Lung (tissue), 17 donors: ENCODE measurements at places on chromosomes 11 and 22.

DNA sequence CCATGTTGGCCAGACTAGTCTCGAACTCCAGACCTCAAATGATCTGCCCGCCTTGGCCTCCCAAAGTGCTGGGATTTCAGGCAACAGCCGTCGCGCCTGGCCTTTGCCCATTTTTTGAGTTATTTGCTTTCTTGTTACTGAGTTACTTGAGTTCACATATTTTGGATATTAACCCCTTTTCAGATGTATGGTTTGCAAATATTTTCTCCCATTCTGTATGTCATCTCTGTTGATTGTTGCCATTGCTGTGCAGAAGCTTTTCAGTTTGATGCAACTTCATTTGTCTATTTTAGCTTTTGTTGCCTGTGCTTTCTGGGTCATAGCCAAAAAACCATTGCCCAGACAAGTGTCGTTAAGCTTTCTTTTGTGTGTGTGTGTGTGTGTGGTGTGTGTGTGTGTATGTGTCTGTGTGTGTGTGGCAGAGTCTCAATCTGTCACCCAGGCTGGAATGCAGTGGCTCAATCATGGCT, 6.8 kb downstream of the TSGA10IP start:
- no peaks in the 10 kb centered on the region for H3K4me1 ChIP-seq
- no peaks in the 10 kb centered on the region for H3K27me3 ChIP-seq
- H3K4me3 ChIP-seq, result no peak overlapping the region
- DNase-seq, result no peak

DNA sequence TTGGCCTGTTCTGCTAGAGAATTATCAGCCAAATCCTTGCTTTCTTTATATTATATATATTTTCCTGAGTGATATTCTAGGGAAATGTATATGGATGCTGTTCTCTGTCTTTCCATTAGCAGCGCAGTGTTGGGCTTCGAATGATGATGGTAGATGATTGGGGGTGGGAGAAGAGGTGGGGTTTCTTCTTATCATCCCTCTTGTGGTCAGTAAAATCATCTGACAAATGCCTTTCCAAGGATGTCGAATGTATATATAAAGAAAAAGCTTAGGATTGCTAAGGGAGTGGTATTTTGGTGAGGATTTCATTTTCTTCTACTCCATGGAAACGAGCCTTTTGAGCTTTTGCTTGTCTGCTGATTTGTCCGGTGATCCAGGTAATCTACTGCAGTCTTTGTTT, 48.9 kb downstream of the ARHGEF12 start:
- H3K27me3 ChIP-seq, result no peaks in the 10 kb centered on the region
- no peak for DNase-seq
- no peak overlapping the region for H3K4me3 ChIP-seq
- no peak overlapping the region for H3K27ac ChIP-seq
- H3K36me3 ChIP-seq, result no peaks in the 10 kb centered on the region

- no peak overlapping the region for H3K4me3 ChIP-seq
- DNase-seq, result no peak
- no peaks in the 10 kb centered on the region for H3K4me1 ChIP-seq
- H3K36me3 ChIP-seq, result no peaks in the 10 kb centered on the region
- no peaks in the 10 kb centered on the region for H3K27me3 ChIP-seq
Observed at GRCh38 chr11:58429273-58429672, 1.4 kb upstream of the OR5B2 start.

DNA sequence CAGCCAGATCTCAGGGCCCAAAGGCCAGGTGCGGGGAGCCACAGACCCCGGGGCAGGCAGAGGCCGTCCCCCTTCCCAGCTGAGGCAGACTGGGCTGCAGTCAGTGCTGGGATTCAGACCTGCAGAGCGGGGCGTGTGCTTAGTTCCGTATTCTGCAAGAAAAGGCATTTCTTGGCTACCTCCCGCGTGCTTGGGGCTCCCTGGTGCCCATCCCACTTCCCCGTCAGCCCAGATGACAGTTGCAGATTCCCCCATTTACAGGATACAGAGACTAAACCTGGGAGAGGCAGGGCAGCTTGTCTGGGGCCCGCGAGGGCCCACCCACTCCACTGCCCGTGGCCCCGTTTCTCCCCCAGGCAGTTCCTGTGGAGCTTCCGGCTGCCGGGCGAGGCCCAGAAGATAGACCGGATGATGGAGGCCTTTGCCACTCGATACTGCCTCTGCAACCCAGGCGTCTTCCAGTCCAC, 18.3 kb downstream of the CYTH4 start:
- no peaks in the 10 kb centered on the region for H3K27me3 ChIP-seq
- no peak overlapping the region for H3K27ac ChIP-seq
- H3K36me3 ChIP-seq, result peaks cover 6% of the 10 kb centered on the region
- no peak for DNase-seq
- no peak overlapping the region for H3K4me3 ChIP-seq

DNA sequence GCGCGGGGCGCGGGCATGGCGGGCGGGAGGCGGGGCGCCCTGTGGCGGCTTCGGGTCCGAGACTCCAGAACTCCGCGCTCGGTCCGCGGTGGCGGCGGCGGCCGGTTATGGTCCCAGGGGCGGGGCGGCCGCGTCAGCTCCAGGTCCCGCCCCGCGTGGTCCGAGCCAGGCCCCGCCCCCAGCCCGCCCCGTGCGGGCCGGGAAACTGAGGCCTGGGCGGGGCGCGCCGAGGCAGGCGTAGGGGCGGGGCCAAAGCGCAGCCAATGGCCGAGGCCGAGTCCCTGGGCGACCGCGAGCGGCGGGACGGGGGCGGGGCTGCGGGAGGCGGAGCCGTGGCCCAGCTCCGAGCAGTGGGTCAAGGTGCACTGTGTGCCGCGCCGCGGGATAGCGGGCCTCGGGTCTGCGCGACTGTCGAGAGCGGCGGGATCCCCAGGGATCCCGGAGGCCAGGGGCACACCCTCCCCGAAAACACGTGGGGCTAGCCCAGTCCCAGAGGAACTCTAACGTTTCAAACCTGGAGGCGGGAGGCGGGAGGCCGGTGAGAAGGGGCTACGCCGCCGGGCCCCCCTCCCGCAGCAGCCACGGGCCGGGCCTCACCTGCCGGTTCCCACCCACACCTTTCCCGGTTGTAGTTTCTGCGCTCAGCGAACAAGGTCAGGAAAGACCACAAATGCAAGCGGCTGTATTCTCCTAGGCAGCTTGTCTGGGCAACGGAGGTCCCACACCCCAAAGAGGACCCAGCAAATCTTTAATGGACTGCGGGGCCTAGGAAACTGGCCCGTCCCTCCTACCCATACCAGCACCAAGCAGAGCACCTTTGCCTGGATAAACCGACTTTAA, at the start of gene SLC25A1:
TSS of gene SLC25A1 (minus strand) at position 80 of the 840 bp plus-strand sequence. CDS start at position 17, 63 bp downstream.
- DNase-seq, result peak; percentile 94
- no peaks in the 10 kb centered on the region for H3K4me1 ChIP-seq
- H3K4me3 ChIP-seq, result peak within 1 kb of the TSS; percentile 63
- H3K27ac ChIP-seq, result peak within 1 kb of the TSS; percentile 89

GRCh38 chr22:47996446-47996857, 1234.0 kb downstream of the TBC1D22A start:
- no peak overlapping the region for H3K4me3 ChIP-seq
- no peak for DNase-seq
- no peak overlapping the region for H3K27ac ChIP-seq

- no peaks in the 10 kb centered on the region for H3K27me3 ChIP-seq
- no peaks in the 10 kb centered on the region for H3K36me3 ChIP-seq
- H3K4me3 ChIP-seq, result no peak overlapping the region
- no peaks in the 10 kb centered on the region for H3K4me1 ChIP-seq
Observed at GRCh38 chr11:129331217-129331616, 44.4 kb upstream of the BARX2 start.

- DNase-seq, result peak; percentile 14
- peak overlapping the region; percentile 49 for H3K27ac ChIP-seq
- peaks cover 16% of the 10 kb centered on the region for H3K36me3 ChIP-seq
- H3K27me3 ChIP-seq, result no peaks in the 10 kb centered on the region
- peaks cover 8% of the 10 kb centered on the region for H3K4me1 ChIP-seq
Observed at GRCh38 chr22:38864361-38865191, 7.4 kb downstream of the CBX6 start.

- peaks cover 9% of the 10 kb centered on the region for H3K36me3 ChIP-seq
- H3K4me3 ChIP-seq, result no peak overlapping the region
- no peak overlapping the region for H3K27ac ChIP-seq
- H3K27me3 ChIP-seq, result no peaks in the 10 kb centered on the region
- no peak for DNase-seq
Observed at GRCh38 chr11:114102993-114103896, 43.7 kb downstream of the ZBTB16 start.

DNA sequence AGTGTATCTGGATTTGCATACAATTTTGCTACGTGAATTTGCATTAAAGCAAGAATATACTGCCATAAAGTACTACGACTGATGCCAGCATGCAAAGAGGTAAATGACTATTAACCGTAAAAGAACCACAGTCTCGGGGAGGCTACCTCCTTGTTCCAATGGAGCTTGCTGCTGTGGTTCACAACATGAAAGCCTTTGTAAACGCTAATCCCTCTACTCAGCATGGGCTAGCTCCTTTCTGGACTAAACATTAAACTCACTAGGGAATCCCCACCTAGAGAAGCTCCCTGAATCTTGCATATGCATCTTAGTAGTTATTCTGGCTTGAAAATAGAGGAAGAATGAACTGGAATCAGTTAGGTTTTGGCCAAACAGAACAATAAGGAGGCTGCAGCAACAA, 60.5 kb upstream of the ARHGAP32 start:
- no peak for DNase-seq
- no peaks in the 10 kb centered on the region for H3K4me1 ChIP-seq
- no peak overlapping the region for H3K4me3 ChIP-seq
- H3K27me3 ChIP-seq, result no peaks in the 10 kb centered on the region
- H3K36me3 ChIP-seq, result no peaks in the 10 kb centered on the region

- no peak overlapping the region for H3K27ac ChIP-seq
- H3K36me3 ChIP-seq, result peaks cover 25% of the 10 kb centered on the region
- no peaks in the 10 kb centered on the region for H3K4me1 ChIP-seq
- no peaks in the 10 kb centered on the region for H3K27me3 ChIP-seq
Observed at GRCh38 chr11:6210274-6210955, 5.1 kb downstream of the C11orf42 start.

DNA sequence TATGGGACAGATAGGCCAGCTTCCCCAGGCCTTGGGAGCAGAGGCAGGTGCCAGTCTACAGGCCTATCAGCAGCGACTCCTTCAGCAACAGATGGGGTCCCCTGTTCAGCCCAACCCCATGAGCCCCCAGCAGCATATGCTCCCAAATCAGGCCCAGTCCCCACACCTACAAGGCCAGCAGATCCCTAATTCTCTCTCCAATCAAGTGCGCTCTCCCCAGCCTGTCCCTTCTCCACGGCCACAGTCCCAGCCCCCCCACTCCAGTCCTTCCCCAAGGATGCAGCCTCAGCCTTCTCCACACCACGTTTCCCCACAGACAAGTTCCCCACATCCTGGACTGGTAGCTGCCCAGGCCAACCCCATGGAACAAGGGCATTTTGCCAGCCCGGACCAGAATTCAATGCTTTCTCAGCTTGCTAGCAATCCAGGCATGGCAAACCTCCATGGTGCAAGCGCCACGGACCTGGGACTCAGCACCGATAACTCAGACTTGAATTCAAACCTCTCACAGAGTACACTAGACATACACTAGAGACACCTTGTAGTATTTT, 26.6 kb upstream of the L3MBTL2 start:
- H3K4me1 ChIP-seq, result no peaks in the 10 kb centered on the region
- no peak overlapping the region for H3K27ac ChIP-seq
- no peaks in the 10 kb centered on the region for H3K27me3 ChIP-seq
- peaks cover 48% of the 10 kb centered on the region for H3K36me3 ChIP-seq
- no peak for DNase-seq

- DNase-seq, result peak; percentile 42
- no peaks in the 10 kb centered on the region for H3K27me3 ChIP-seq
- H3K36me3 ChIP-seq, result no peaks in the 10 kb centered on the region
- no peak overlapping the region for H3K27ac ChIP-seq
Observed at GRCh38 chr11:95134491-95134890, 44.8 kb downstream of the ENDOD1 start.

DNA sequence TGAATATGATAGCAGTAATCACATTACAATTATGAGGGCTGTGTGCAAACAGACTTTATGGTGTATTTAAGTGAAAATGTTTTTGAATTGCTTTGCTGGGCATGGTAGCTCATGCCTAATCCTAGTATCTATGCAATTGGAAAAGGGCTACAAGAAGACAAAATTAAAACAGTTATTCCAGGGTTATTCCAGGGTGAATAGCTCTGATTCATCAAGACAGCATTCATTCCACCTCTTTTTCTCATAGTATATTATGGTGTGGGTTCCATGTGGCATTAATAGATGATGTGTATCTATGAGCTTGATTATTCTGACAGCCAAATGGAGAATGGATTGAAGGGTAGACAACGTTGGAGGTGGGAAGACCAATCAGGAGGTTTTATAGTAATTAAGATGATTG, 12.1 kb upstream of the SIDT2 start:
- no peaks in the 10 kb centered on the region for H3K27me3 ChIP-seq
- no peak overlapping the region for H3K27ac ChIP-seq
- peaks cover 38% of the 10 kb centered on the region for H3K36me3 ChIP-seq
- DNase-seq, result no peak
- H3K4me1 ChIP-seq, result no peaks in the 10 kb centered on the region
- H3K4me3 ChIP-seq, result no peak overlapping the region

DNA sequence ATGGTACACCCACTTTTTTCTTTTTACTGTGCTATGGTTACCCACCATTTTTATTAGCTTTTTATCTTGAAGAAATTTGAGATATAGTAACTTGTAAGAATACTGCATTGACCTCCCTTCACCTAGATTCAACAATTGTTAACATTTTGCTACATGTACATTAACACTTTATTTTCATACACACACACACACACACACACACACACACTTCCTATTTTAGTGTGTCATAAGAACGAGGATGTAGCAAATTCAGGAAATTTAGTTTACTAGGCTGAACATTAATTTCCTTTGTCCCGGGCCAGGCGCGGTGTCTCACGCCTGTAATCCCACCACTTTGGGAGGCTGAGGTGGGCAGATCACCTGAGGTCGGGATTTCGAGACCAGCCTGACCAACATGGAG, 1.1 kb upstream of the ATP6V1E1 start:
- no peak overlapping the region for H3K4me3 ChIP-seq
- H3K4me1 ChIP-seq, result no peaks in the 10 kb centered on the region
- DNase-seq, result no peak
- no peak overlapping the region for H3K27ac ChIP-seq
- H3K27me3 ChIP-seq, result no peaks in the 10 kb centered on the region

GRCh38 chr22:39925909-39926679, 25.2 kb downstream of the GRAP2 start:
- peaks cover 5% of the 10 kb centered on the region for H3K4me1 ChIP-seq
- no peak overlapping the region for H3K4me3 ChIP-seq
- H3K36me3 ChIP-seq, result no peaks in the 10 kb centered on the region
- no peaks in the 10 kb centered on the region for H3K27me3 ChIP-seq

DNA sequence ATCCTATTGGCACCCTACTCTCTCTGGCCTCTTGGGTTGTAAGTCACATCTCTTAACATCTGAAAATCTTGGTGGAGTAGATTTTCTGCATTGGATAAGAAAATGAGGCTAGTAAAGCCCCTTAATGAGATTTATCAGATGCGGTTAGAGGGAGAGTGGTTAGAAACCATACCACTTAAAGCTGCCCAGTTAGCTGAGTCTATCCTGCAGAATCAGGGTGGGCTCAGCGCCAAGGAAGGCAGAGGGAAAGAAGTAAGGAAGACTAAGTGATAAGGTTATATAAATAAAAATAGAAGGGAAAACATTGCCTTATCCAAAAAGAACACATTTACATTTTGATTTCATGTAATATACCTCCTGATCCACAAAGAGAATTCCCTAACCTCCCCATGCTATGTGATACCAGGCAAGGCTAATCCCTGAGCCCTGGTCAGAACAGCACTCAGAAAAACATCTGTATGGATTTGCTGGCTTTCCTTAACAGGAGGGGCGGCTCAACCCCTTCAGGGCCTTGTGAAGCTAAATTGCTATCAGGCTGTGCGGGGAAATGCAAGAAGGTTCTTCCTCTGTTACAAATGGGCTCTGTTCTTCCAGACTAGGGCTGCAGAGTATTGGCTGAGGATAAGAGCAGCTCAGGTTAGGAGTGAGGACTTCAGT, 101.7 kb downstream of the SNX19 start:
- H3K27me3 ChIP-seq, result no peaks in the 10 kb centered on the region
- DNase-seq, result peak; percentile 40
- no peak overlapping the region for H3K27ac ChIP-seq
- no peaks in the 10 kb centered on the region for H3K36me3 ChIP-seq
- peaks cover 2% of the 10 kb centered on the region for H3K4me1 ChIP-seq
